NAMALWA (cell line): ENCODE measurements at places on chromosomes 7 and 10.
A peak's percentile ranks its signal among the peaks of the same experiment; 100 is the strongest.

DNA sequence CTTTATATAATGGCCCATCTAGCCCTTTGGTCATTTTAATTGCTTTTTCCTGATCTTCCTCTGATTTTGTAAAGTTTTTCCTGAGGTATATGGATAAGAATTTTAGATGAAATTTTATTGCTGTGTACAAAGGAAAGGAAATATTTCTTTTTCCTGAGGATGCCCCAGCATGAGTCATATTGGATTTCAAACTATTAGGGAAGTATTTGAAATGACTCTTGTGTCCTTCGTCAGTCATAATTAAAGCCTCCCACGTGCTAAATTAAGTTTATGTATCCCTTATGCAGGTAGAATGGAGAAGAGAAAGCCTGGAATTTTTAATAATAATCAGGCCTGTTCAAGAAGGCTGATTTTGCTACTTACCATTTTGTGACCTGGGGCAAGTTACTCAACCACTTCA, 82.6 kb upstream of the GLI3 start:
- no peak for DNase-seq

GRCh38 chr7:77247206-77247850, 47.7 kb upstream of the FGL2 start:
- DNase-seq: peak; percentile 93

DNA sequence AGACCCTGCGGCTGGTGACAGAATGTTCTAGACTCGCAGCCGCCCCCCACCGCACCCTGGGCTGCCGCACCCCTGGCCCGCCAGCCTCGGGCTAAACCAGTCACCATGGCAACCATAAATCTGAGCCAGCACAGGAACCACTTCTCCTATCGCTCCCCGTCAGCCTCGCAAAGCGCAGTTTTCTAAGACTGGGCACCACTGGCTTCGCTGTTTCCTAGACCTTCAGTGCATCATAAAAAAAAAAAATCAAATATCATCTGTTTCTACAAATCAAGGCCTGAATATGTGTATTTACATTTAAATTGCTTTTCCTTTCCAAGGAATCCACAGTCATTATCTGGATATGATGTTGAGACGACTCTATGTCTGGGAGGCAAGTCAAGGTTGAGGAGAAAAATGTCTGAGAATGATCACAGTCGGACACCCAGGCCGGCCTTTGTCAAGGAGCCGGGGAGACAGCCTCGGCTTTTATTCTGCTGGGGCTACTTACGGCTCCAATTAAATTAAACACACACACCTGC, 99.9 kb downstream of the PTPRN2 start:
- no peak for DNase-seq

GRCh38 chr10:7275761-7276440, 134.9 kb downstream of the SFMBT2 start:
- no peak for DNase-seq

- DNase-seq: no peak
Observed at GRCh38 chr7:34070511-34071323, 165.4 kb downstream of the BMPER start.

DNA sequence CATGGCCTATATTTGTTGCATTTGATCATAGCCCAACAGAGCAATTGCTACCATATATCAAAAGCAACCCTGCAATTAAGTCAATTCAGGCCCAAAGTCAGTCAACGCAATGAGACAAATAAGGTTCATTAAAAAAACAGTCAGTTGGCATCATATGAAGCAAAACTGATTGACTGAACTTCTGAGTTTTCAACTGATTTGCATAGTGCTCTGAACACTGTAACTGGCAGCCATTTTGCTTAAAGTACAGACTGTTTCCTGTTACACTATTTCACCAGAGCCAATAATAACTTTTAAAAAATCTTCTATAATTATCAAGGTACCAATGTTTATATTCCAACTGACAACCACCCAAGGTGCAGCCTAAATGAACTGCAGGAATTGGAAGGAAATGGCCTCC, 68.4 kb upstream of the RAPGEF5 start:
- peak; percentile 66 for DNase-seq

DNA sequence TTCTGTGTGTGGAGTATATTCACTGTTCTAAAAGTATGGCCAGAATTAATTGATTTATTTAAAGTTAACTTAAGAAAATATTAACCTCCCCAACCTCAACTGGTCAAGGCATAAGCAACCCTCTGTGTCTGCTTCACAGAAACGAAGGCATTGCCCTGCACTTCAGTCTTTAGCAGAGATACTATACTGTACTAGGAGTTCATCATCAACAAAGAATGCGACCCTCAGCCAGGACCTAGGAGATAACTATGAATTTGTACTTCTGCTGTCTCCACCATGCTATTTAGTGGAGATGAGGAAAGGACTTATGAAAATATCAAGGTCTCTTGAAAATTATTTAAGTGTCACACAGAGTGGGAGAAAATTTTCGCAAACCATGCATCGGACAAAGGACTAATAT, 35.7 kb upstream of the SEMA3D start:
- DNase-seq: no peak

- DNase-seq: no peak
Observed at GRCh38 chr10:308101-308500, 172.8 kb downstream of the ZMYND11 start.

DNA sequence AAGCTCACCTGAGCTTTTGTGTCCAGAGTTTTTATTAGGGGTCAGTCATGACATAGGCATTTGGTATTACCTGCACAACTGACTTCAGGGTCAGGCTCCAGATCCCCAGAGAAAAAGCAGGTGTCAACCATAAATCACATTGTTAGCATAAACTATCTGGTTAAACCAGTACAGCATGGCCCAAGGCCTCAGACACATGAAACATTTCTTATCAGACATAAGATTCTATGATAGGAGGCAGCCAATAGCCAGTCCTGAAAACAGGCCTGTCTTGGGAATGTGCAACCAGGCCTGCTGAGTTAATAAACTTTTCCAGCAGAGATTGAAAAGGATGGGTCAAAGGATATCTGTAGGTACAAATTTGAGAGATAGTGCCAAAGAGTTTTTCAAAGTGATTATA, 116.1 kb downstream of the TPST1 start:
- DNase-seq: no peak

GRCh38 chr7:16587790-16588189, 57.8 kb downstream of the ANKMY2 start:
- DNase-seq: no peak

GRCh38 chr10:67239864-67240497, 314.1 kb downstream of the LRRTM3 start:
- no peak for DNase-seq

DNA sequence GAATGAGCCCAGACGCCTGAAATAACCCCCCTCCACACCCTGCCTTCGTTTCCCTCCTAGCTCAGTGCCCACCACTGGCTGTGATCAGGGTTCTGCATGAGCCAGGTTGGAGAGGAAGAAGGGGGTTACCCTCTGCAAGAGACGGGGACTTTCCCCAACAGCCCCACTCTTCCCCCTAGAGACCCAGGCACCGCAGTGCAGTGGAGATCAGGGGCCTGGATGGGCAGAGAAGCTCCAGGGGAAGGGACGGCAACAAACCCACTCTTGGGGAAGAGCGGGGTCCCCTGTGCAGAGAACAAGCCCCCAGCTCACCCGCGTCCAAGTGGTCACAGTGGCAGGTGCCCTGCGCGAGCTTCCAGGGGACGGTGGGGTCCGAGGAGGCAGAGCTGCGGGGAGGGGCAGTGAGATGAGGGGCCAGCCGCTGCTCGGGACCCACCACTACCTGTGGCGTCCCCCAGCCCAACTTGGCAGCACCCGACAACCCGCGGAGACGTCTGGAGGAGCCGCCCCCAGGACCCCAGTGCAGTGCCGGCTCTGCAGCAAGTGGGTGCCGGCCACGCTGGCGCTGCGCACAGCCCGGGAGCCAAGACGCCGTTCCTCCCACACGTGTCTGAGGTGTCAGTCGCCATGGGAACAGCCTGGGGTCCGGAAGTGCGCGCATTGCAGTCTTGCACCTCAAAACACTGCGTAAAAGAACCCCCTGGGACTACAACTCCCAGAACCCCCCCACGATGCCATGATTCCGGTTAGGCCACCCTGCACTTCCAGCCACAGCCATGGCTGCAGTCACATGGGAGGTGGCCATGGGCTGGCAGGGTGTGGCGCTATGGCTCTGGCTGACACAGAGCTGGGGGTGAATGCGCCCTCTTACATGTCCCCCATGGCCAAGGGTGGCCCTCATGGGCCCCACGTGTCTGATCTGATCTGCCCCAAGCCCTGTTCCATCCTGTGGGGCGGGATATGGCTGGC, 45.8 kb upstream of the WIPI2 start:
- DNase-seq: no peak

DNA sequence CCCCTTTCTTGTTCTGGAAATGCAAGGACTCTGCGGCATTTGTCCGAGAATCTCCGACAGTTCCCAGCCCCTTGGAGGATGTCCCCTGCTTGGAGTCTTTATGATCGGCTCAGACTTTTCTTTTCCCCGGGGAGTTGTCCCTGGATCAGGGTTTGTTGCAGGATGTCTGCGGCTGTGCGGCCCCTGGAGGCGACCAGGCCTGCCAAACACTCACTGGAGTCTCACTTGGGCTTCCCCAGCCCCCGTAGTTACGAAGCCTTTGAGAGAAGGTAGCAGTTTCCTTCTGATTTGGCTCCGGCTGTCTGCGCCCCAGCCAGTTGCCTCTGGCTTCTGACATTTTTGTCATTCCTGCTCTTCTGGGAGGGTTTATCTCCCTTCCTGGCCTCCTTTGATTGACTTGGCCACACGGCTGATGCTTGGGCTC, 16.1 kb downstream of the COL26A1 start:
- DNase-seq: no peak

DNA sequence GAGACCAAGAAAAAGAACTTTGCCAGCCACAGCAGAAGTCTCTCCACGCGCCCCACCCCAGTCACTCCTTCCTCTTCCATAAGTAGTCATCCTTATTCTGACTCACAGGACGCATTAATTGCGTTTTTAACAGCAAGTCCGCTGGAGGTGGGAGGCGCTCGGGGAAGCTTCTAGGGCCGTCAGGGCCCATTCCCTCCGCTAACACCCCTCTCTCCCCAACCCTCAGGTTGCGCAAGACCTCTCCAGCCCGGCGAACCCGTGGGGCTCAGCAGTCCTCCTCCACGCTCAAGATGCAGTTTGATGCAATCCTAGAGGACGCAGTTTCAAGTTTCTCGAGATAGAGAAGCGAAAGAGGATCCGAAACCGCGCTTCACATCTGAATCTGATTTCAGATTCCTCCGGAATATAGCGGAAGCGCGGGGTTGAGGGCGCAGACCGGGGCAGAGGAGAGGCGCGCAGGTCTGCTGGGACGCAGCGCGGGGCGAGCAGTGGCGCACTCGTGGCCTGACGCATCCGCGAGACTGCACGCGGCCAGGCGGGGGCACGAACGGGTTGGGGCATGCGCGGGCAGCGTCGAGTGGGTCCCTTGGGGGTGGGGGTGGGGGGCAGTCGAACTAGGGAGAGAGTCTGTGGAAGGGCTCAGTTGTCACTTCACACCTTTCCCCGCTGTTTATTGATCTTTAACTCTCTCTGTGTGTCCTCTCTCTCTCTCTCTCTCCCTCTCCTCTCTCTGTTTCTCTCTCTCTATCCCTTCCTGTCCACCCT, 37.8 kb upstream of the PSAP start:
- peak; percentile 90 for DNase-seq

GRCh38 chr10:80149123-80149522, 16.6 kb downstream of the PLAC9 start:
- no peak for DNase-seq

GRCh38 chr7:98163269-98163668, 48.0 kb upstream of the BHLHA15 start:
- DNase-seq: no peak
